MM.1S (cell line): ENCODE measurements at places on chromosomes 6 and 20.

DNA sequence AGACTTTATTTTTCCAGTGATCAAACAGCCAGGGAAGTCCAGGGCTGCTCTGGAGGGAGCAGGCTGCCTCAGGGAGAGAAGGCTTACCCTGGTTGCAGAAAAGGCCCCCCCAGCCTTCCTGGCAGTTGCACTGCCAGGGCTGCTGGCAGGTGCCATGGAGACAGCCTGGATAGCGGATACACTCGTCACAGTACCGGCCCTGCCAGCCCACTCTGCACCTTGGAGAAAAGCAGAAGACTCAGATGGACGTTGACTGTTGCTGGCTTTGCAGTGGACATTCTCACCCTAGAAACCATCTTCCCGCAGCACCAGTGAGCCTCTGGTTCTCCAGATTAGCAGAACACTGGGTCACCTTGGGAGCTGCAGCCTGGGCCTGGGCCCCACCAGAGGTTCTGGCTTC is 5.4 kb downstream of the DLL1 start:
- no peak for DNase-seq
- H3K4me1 ChIP-seq: no peaks in the 10 kb centered on the region
- peaks cover 34% of the 10 kb centered on the region for H3K27me3 ChIP-seq
- H3K36me3 ChIP-seq: no peaks in the 10 kb centered on the region
- no peak overlapping the region for H3K27ac ChIP-seq
- no peak overlapping the region for H3K4me3 ChIP-seq

- no peaks in the 10 kb centered on the region for H3K27me3 ChIP-seq
- no peak overlapping the region for H3K27ac ChIP-seq
- DNase-seq: no peak
- H3K36me3 ChIP-seq: no peaks in the 10 kb centered on the region
- no peaks in the 10 kb centered on the region for H3K4me1 ChIP-seq
- H3K4me3 ChIP-seq: no peak overlapping the region
Observed at GRCh38 chr6:127581576-127581975, 4.6 kb downstream of the C6orf58 start.

DNA sequence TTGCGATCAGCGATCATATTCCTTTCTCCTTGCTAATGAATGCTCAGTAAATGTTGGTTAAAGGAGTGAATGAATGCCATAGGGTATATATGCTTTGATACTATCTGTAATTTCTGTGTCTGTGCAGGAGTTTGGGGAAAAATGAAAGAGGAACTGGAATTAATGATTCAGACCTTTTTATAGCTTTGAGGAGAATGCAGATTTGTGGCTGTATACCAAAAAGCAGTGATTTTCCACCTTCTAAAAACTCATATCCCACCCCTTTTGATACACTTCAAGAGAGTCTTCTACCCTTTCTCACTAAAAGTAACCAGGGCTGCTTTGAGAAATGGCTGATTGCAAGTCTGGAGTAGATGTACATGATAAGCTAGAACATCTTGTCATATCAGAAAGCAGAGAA is 26.6 kb upstream of the SUMO4 start:
- H3K4me1 ChIP-seq: peaks cover 10% of the 10 kb centered on the region
- no peak overlapping the region for H3K4me3 ChIP-seq

GRCh38 chr20:49526056-49526455 is 41.9 kb downstream of the PTGIS start:
- no peak overlapping the region for H3K4me3 ChIP-seq
- H3K36me3 ChIP-seq: no peaks in the 10 kb centered on the region
- no peaks in the 10 kb centered on the region for H3K4me1 ChIP-seq
- no peaks in the 10 kb centered on the region for H3K27me3 ChIP-seq
- no peak overlapping the region for H3K27ac ChIP-seq
- no peak for DNase-seq

DNA sequence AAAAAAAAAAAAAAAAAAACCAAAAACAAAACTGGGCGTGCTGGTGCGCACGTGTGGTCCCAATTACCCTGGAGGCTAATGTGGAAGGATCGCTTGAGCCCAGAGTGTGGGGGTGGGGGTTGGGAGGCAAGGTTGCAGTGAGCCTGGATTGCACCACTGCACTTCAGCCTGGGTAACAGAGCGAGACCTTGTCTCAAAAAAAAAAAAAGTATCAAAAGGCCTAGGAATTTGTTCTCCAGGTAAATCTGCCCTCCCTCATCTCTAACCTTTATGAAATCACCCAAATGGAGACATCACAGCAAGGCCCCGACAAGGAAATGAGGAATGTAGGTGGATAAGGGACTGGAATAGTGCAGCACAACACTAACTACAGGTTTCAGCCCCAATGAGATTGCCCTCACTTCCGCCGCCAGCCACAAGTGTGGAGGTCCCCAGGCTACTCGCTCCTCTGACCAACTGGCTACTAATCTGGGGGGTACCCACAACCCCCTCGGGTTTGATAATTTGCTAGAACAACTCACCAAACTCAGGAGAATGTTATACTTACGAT is 36.8 kb upstream of the DDR1 start:
- no peak overlapping the region for H3K27ac ChIP-seq
- no peaks in the 10 kb centered on the region for H3K4me1 ChIP-seq
- no peaks in the 10 kb centered on the region for H3K36me3 ChIP-seq
- peaks cover 3% of the 10 kb centered on the region; the same call in 1 of the 2 replicates for H3K27me3 ChIP-seq
- H3K4me3 ChIP-seq: no peak overlapping the region

DNA sequence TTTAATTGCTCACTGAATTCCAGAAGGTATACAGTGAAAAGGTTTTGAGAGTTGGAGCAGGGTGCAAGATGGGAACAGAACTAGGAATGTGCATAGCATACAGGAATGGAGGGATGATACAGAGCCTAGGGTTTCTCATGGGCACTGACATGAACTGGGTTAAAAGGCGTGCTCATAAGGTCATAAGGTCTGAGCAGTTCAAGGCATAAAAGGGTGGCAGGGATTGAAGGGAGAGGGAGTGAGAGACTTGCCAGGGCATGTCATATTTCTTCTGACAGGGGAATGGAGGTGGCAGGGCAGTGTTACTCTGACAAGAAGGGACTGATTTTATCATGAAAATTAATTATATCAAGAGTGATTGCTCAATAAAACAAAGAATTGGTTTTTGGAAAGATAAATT is 4.7 kb downstream of the MLIP start:
- no peaks in the 10 kb centered on the region for H3K4me1 ChIP-seq
- H3K4me3 ChIP-seq: no peak overlapping the region
- DNase-seq: no peak
- no peaks in the 10 kb centered on the region for H3K27me3 ChIP-seq

- no peak overlapping the region for H3K27ac ChIP-seq
- no peak overlapping the region for H3K4me3 ChIP-seq
- DNase-seq: no peak
- no peaks in the 10 kb centered on the region for H3K4me1 ChIP-seq
- H3K36me3 ChIP-seq: no peaks in the 10 kb centered on the region
- H3K27me3 ChIP-seq: no peaks in the 10 kb centered on the region
Observed at GRCh38 chr6:51218181-51218580, 399.5 kb downstream of the TFAP2B start.

- DNase-seq: no peak
- H3K27me3 ChIP-seq: no peaks in the 10 kb centered on the region
- no peaks in the 10 kb centered on the region for H3K36me3 ChIP-seq
- no peak overlapping the region for H3K4me3 ChIP-seq
Observed at GRCh38 chr20:11651647-11652046, 266.0 kb upstream of the BTBD3 start.

DNA sequence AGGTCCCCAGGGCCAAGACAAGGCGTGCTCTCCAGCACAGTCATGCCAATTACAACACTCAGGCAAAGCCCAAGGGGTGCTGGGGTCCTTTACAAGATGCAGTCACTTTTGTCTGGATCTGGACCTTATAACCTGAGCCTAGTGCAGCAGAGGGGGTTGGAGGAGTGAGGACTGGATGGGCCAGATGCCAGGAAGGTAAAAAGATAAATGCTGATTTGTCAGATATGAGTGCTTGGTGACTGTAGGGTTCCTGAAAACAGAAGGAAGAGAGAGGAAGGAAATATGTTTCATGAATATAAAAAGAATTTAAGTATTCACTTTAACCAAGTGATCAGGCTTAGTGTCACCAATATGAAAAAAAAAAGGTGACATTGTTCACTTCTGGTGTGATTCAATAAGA is 43.4 kb upstream of the TFAP2A start:
- no peaks in the 10 kb centered on the region for H3K36me3 ChIP-seq
- H3K27ac ChIP-seq: no peak overlapping the region
- peaks cover 5% of the 10 kb centered on the region for H3K4me1 ChIP-seq
- H3K27me3 ChIP-seq: no peaks in the 10 kb centered on the region; the same call in 1 of the 2 replicates
- no peak overlapping the region for H3K4me3 ChIP-seq

- DNase-seq: no peak
Observed at GRCh38 chr6:158377860-158378259, 65.6 kb downstream of the TULP4 start.

- no peak for DNase-seq
- H3K27ac ChIP-seq: no peak overlapping the region
- H3K27me3 ChIP-seq: no peaks in the 10 kb centered on the region
- no peaks in the 10 kb centered on the region for H3K36me3 ChIP-seq
Observed at GRCh38 chr6:132725471-132725870, 11.6 kb upstream of the VNN1 start.

GRCh38 chr20:16694161-16694560 is 35.7 kb upstream of the SNRPB2 start:
- no peak overlapping the region for H3K27ac ChIP-seq
- no peaks in the 10 kb centered on the region for H3K36me3 ChIP-seq
- H3K4me1 ChIP-seq: no peaks in the 10 kb centered on the region
- no peak overlapping the region for H3K4me3 ChIP-seq
- no peaks in the 10 kb centered on the region for H3K27me3 ChIP-seq
- no peak for DNase-seq

- H3K27ac ChIP-seq: peak overlapping the region; percentile 64
- H3K4me3 ChIP-seq: peak overlapping the region; percentile 53
- no peaks in the 10 kb centered on the region for H3K36me3 ChIP-seq
- DNase-seq: no peak
- H3K4me1 ChIP-seq: peaks cover 54% of the 10 kb centered on the region
Observed at GRCh38 chr6:6588924-6589709, 597 bp downstream of the LY86 start.

DNA sequence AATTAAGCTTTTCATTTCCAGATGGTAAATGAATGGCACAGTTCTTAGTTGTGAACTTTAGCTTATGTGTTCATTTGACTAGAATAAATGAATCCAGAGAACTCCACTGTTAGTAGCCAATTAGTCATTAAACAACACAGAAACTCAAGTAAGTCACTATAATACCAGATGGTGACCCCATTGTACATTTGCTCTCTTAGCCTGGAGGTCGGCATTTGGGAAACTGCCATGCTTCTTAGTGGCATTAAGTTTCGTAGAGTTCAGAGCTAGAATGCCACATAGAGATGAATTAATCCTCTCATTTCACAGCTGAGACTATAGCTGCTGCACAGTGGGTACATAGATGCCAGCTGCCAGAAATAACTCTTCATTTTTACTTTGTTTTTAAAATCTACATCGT is 10.8 kb upstream of the DTNBP1 start:
- H3K27ac ChIP-seq: no peak overlapping the region
- H3K4me1 ChIP-seq: peaks cover 7% of the 10 kb centered on the region; the same call in 1 of the 2 replicates
- no peaks in the 10 kb centered on the region for H3K36me3 ChIP-seq
- no peaks in the 10 kb centered on the region for H3K27me3 ChIP-seq
- DNase-seq: no peak

DNA sequence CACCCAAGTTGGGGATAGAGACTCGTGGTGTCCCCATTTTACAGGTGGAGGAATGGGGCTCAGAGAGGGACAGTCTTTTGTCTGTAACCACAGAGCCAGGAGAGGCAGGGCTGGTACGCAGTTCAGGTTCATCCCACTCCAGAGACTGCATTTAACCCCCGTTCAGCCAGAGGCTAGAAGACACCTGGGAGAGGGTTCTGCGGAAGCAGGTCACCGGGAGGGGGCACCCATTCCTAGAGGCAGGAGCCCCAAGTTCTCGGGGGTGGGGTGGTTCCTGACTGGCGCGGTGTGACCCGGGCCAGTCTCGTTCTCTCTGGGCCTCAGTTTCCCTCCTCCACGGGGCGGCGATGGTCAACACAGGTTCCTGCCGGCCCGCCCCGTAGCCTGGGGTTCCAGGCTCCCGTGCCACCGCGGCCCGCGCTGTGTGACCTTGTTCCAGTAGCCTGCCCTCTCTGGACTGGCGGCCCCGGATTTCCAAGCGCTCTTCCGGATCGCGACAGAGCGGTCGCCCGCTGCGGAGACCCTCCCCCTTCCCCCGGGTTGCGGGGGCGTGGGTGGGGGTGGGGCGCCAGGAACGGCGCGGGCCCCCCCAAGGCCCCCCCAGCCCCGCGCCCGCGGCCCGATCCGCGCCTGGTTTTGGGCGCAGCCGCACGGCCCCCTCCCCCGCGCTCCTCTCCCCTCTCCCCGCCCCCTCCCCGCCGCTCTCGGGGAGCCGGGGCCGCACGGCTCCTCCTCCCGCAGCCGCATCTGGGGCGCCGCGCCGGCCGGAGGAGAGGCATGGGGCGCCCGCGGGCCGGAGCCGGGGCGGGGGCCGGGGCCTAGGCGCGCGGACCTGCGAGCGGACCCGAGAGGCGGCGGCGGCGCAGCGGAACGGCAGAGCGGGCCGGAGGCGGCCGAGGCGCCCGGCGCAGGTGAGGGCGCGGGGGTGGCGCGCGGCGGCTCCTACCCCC is at the start of gene DLGAP4:
DLGAP4 (plus strand) TSS at position 738 of the 950 bp plus-strand sequence. CDS start 125,379 bp downstream, outside the sequence.
- DNase-seq: no peak
- H3K4me3 ChIP-seq: peak within 1 kb of the TSS; percentile 21; the same call in 1 of the 2 replicates
- H3K36me3 ChIP-seq: no peaks in the 10 kb centered on the region
- no peak within 1 kb of the TSS for H3K27ac ChIP-seq
- H3K4me1 ChIP-seq: no peaks in the 10 kb centered on the region

GRCh38 chr20:38216746-38217595 is 43.6 kb downstream of the KIAA1755 start:
- H3K4me3 ChIP-seq: no peak overlapping the region
- no peaks in the 10 kb centered on the region for H3K4me1 ChIP-seq
- H3K36me3 ChIP-seq: no peaks in the 10 kb centered on the region
- H3K27ac ChIP-seq: no peak overlapping the region

DNA sequence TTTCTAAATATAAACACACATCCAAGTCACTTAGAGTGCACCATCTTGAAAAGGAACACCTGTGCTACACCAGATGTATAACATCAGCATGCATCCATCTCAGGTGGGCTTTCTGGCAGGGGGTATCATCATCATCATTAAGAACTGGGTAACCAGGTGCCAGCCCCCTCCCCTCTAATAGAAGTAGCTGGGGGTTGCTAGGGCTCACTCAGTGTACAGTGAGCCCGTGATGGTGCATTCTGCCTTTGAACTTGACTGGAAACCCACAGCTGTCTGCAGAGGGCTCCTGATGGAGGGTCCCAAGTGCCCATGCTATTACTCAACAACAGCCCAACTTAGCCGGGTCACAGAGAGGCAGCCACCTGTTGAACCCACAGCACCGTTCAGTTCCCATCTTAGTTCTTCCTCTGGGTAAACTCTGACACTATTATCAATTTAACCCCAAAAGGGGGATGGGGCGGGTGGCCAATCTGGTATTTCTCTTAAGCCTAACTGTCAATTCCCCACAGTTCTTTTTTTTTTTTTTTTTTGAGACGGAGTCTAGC is 32.7 kb upstream of the CCND3 start:
- no peak for DNase-seq
- no peaks in the 10 kb centered on the region for H3K27me3 ChIP-seq
- no peaks in the 10 kb centered on the region for H3K4me1 ChIP-seq
- H3K27ac ChIP-seq: no peak overlapping the region
- H3K4me3 ChIP-seq: no peak overlapping the region

GRCh38 chr6:12769556-12770256 is 53.1 kb downstream of the PHACTR1 start:
- no peak for DNase-seq
- H3K36me3 ChIP-seq: no peaks in the 10 kb centered on the region
- H3K4me3 ChIP-seq: no peak overlapping the region
- H3K4me1 ChIP-seq: no peaks in the 10 kb centered on the region
